ENCODE measurements at places on chromosomes 12 and 14.

DNA sequence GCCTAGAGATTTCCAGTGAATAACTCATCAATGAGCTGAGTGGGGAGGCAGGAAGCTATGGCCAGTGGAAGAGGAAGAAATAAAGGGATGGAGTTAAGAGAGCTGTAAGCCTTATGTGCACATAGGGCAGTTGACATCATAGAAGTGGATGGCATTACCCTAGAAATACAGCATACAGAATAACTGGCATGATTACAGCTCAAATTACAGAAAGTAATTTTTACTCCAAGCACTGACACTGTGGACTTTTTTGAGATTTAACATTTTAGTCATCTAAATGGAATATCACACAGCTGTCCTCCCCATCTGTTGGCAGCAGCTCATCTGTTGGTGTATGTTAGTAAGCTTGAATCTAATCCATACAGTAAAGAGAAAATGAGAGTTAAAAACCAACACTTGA is 5.4 kb upstream of the IPO8 start:
- DNase-seq, result no peak

DNA sequence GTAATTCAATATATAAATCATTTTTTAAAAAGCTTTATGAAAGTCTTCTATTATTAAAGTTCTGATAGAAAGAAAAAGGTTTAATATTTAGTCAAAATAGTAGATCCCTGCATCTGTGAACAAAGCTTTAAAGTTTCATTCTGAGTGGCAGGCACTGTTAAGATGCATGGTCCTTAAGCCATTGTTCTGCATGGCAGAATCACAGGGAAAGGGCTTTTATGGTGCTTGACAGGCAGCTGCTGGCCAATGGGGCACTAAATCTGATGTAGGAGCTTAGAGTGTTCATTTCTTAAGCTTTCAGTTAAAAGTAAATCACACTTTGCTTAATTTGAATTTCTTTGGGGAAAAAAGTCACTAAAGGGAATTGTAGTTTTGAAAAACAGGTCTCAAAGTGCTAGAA is 148.2 kb downstream of the PLEKHA5 start:
- no peak for DNase-seq

GRCh38 chr12:121801595-121802484 is 2.0 kb upstream of the SETD1B start:
- DNase-seq, result no peak

GRCh38 chr12:43277651-43278540 is 274.1 kb downstream of the ADAMTS20 start:
- DNase-seq, result no peak

DNA sequence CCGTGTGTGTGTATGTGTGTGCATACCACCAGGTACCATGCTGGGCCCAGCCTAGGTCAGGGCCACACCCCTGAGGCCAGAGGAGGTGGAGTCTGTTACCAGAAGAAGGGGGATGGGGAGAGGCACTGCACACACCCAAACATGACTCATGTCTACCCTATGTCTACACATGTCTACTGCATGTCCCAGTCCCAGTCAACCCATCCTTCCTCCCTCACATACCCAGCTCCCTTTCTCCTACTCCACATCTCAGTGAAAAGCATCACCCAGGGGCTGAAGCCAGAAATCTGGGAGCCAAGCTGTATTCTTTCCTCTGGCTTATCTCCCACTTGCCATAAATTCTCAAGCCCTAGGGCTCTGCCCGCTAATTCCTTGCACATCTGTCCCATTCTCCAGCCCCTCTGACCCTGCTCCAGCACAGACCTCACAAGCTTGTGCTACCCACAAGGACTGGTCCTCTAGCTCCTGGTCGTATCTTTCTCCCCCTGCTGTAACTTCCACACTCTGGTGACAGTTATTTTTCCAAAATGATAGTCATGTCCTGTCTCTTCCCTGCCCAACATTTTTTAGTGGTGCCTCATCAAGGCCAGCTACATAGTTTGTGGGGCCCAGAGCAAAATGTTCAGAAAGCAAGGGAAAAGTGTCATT is 18.0 kb upstream of the APPL2 start:
- DNase-seq, result no peak

- no peak for DNase-seq
Measured at GRCh38 chr12:93153321-93153720, 224.2 kb upstream of the EEA1 start.

- no peak for DNase-seq
Measured at GRCh38 chr14:69055999-69056788, 77.1 kb upstream of the ACTN1 start.

GRCh38 chr12:19338405-19338804 is 100.9 kb upstream of the AEBP2 start:
- no peak for DNase-seq

GRCh38 chr12:91098941-91099340 is 12.4 kb downstream of the LUM start:
- DNase-seq, result no peak

GRCh38 chr14:89736881-89737280 is 217.6 kb downstream of the EFCAB11 start:
- no peak for DNase-seq

DNA sequence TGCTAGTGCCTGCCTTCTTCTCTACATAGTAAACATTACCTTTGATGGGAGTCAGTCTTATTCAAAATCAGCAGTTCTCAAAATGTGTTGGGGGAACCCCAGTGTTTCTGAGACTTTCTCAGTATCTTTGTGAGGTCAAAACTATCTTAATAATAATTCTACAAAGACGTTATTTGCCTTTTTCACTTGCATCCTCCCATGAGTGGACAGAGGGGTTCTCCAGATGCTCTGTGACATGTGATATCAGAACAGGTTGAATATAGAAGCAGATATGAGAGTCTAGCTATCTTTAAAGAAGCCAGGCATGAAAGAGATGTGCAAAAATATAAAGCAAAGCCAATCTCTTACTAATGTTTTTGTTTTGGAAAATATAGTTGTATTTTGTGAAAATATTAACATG is 144.7 kb downstream of the KTN1 start:
- DNase-seq, result no peak

Data from stimulated activated CD4-positive, alpha-beta T cell treated with anti-CD3 and anti-CD28 coated beads, Interleukin-15, amount 100 ng/mL, for 24 hours (primary cell).